ENCODE measurements at places on chromosomes 2 and 18. TPM values are rescaled to one million over a fixed set of nuclear protein-coding genes. Genes with fewer than 3 reads are reported as not detected.

Gene TRAPPC12
- total RNA-seq = 52.3 TPM

Gene NT5C1B
- total RNA-seq = not detected

Gene DUSP19
- total RNA-seq = 3.8 TPM

Gene ERMN
- total RNA-seq = not detected

Gene MBD1
- total RNA-seq = 55.6 TPM

Gene SCG2
- total RNA-seq = 3.3 TPM

Gene SLC9A2
- total RNA-seq = not detected

Gene FMNL2
- total RNA-seq = 20.8 TPM

Gene UPP2
- not detected for total RNA-seq

Gene C2orf76
- total RNA-seq = 12.2 TPM

Gene TEX44
- total RNA-seq = not detected

Gene COL4A3
- total RNA-seq = 0.18 TPM
